ENCODE measurements at places on chromosomes 7 and 10.

GRCh38 chr10:89095701-89096391, 105.2 kb downstream of the FAS start:
- DNase-seq = no peak

GRCh38 chr10:76769582-76769981, 868.0 kb downstream of the KCNMA1 start:
- DNase-seq = no peak

GRCh38 chr7:143992670-143993069, 7.5 kb upstream of the OR6B1 start:
- no peak for DNase-seq

DNA sequence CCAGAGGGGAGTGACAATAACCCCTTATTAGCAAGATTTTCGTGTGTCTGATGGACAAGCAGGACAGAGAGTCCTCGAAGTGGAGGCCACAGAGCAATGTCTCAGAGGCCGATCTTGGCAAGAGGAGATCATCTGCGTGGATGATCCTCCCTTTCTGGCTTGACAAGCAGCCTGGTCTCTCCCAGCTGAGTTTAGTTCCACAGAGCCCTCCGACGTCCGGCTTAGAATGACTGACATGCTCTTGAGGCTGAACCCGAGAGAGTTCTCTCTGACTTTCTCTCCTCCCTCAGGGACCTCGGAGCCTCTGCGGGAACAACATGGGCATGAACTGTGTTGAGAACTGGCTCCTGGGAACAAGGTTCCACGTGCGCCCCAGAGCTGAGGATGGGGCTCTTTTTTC, 180.7 kb upstream of the PFKP start:
- DNase-seq = no peak

GRCh38 chr7:130139193-130139960, 65.8 kb downstream of the TMEM209 start:
- no peak for DNase-seq

- no peak for DNase-seq
Measured at GRCh38 chr10:1166101-1166827, 110.1 kb downstream of the WDR37 start.

DNA sequence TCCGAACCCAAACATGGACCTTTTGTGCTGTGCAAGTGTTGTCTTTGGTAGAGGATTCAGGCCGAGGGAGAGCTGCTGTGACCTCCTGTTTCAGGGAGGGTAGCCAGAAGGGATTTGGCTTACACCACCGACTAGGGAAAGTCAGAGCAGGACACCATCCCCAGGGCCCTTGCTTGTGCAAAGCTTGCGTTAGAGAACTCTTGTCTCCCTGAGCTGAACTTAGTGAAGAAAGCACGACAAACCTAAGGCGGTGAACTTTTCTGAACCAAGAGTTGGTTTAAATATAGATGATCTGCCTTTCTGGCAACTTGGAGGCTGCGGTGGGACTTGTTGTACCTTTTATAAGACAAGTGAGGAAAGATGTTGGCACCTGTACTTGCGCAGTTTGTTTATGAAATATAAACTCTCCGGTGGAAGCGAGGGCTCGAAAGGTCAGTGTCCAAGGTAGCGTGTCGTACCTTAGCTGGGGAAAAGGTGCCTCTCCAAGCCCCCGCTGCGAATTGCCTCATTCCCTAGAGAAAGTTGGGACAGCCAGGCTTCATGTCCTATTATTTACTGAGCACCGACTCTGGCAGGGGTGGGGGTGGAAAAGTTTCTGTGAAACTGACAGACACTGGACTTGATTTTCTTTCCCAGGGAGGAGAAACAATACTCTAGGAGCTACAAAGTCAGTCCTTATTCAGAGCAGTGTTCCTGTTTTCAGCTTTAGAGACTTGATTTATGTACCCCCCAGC, 31.6 kb downstream of the WBP1L start:
- DNase-seq = no peak

- DNase-seq = no peak
Measured at GRCh38 chr7:22204312-22204711, 152.6 kb downstream of the RAPGEF5 start.

GRCh38 chr7:67947646-67948045, 951.0 kb downstream of the TYW1 start:
- no peak for DNase-seq

GRCh38 chr10:110508806-110509544, 11.3 kb downstream of the DUSP5 start:
- no peak for DNase-seq

- no peak for DNase-seq
Measured at GRCh38 chr10:68155615-68156210, 46.4 kb downstream of the MYPN start.

- no peak for DNase-seq
Measured at GRCh38 chr7:21412410-21412851, 15.5 kb upstream of the SP4 start.

- no peak for DNase-seq
Measured at GRCh38 chr7:139183251-139183650, 47.8 kb upstream of the UBN2 start.

DNA sequence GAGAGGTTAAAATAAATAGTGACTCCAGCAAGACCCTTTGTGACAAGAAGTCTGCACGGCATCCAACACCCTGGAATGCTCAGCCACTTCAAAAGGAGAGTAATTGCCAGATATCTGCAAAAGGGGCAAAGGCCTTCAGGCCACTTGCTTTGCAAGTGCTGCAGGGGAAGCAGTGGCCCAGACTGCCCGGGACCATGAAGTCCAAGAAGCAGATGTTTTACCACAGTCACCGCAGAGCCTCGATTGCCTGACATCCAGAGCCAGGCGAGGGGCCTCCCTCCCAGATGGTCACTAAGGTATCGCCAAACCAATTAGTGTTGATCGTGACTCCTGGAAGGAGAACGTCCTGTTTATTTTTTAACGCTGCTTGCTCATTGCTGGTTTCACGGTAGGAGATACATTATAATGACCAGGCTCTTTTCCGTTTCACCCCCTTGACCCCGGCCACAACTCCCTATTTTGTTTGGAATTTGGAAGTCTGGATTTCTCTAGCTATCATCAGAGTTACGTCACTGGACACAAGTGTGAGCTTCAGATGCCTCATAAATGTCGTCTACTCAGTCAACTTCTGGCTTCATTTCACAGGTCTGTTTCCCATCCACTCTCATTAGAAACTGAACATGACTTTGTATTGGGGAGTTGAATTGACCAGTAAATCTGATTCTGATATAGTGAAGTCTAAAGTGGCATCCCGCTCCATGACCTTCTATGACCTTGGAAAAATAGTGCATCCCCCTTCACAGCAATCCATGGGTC, 276.2 kb downstream of the WDR11 start:
- no peak for DNase-seq

GRCh38 chr7:134478707-134479106, 19.8 kb upstream of the AKR1B1 start:
- no peak for DNase-seq

GRCh38 chr7:82578430-82578829, 134.9 kb upstream of the CACNA2D1 start:
- no peak for DNase-seq

- DNase-seq = no peak
Measured at GRCh38 chr7:2193575-2194305, 39.0 kb downstream of the MAD1L1 start.

DNA sequence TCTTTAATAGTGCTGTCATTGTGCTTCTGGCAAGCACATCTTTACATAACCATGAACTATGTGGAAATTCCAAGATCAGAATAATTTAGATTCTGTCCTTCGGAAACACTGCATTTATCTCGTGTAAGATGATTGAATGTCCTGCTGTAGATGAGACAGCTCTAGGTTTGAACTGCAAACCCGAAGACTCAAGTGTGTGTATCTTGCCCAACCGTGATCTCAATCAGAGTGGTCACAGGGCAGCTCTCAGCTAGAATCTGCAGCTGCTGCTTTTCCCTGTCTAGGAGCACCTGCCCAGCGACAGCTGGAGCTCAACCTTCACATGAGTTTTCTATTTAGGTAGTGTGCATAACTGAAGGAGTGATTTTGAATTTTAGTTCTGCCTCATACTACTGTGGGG, 17.5 kb upstream of the KIF20B start:
- no peak for DNase-seq

DNA sequence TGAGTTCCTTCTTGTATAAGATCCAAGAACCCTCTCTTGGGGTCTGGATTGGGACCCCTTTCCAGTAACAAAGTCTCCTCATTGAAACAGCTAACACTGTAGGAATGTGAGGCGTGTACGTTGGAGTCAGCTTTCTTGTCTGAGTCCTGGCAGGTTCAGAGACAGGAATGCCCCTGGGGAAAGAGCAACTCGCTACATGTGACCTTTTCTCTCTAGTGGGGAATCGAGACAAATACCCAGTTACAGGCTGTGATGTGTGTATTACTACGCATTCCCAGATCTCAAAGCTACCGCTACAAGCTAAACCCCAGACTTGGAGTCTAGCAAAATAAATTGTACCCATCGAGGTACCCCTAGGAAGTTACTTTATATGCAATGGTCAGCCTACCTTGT, 85.6 kb upstream of the FRMD4A start:
- no peak for DNase-seq

DNA sequence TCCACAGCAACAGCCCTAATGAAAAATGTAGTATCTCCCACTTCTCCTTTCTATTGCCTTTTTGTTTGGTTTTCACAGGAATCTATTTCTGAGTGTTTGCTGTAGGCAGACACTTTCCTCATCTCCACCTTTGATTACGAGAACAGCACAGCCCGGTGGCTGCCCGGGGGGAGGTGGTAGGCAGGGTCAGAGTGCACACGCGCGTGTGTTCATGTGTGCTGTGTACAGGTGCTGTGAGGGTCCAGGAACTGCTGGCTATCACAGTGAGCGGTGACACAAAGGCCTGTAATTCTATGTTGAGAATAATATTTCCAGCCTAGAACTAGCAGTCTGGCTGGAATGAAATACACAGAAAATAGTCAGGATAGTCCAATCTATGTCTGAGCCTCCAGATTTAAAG, 212.8 kb downstream of the ADARB2 start:
- DNase-seq = no peak

- no peak for DNase-seq
Measured at GRCh38 chr7:138980563-138981291, 462 bp downstream of the KIAA1549 start.

DNA sequence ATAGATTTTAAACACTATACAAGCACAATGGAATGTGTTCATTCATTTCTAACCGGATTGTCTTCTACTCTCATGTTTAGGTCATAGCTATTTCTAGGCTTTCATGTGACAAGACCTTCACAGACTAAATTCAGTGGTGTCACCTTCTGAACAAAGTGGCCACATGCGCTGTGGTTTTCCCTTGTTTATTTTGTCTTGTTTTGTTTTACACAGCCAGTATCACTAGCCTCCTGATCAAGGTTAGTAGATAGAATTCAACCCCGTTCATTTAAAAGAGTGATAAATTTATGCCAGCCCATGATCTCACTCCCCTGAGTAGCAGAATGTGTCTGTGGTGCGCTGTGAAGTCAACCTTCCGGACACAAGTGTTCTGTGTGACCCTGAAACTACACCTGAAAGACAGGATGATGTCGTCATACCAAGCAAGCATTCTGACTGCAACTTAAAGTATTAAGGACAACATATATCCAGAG, 209.1 kb downstream of the CREB5 start:
- DNase-seq = no peak

- no peak for DNase-seq
Measured at GRCh38 chr10:70130878-70131559, 1.6 kb downstream of the AIFM2 start.

DNA sequence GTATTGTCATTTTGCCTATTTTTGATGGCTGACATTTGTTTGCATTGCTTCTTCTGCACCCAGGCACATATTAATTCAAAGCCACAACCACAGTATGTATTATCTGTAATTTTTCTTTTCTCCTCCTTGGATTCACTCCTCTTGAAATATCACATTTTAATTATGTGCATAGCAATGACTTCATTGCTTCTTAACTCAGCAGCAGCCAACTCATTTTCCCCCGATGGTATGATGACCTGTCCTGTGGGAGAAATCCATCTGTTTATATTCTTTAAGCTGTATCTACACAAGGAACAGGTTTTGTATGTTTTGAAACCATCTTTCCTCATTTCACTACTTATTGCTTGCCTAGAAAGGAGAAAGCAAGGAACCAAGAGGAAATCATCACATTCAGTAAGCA, 588.8 kb downstream of the INHBA start:
- no peak for DNase-seq

- DNase-seq = no peak
Measured at GRCh38 chr7:94333810-94334209, 60.9 kb upstream of the COL1A2 start.

- no peak for DNase-seq
Measured at GRCh38 chr10:58239561-58240169, 28.0 kb downstream of the IPMK start.

DNA sequence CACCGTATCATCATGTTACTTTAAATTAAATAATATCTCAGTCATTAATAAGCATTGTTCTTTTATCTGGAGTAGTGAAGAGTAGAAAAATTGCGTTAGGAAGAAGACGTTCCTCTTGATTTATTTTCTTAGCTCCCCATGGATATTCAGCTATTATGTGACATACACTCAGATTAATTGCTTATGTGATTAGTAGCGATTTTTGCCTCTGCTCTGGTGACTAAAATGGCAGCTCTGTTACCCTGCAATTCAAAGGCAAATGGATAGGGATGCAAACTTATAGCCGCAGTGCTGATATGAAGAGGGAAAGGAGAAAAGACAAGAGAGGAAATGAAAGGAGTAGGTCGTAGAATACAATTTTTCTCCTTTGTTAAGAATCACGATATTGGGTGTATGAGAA, 188.4 kb upstream of the MALRD1 start:
- DNase-seq = no peak

GRCh38 chr10:3791974-3792633, 7.1 kb upstream of the KLF6 start:
- DNase-seq = no peak

- no peak for DNase-seq
Measured at GRCh38 chr7:41630741-41631140, 72.1 kb downstream of the INHBA start.

DNA sequence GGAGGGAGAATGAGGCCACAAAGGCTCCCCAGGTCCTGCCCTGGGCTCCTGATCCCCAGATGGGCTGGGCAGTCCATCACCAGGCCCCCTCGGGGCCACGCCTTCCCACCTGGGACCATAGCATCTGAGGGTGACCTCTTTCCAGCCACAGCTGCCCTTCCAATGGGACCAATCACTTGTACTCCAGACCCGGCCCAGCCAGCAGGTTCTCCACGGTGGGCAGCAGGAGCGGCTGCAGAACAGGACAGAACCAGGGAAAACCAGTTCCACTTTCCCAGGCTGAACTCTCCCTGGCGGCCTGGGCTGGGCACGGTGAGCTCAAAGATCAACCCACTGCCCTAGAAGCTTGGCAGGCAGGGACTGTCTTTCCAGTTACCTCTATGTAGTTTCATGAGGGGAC, 257.6 kb downstream of the MAD1L1 start:
- DNase-seq = no peak

DNA sequence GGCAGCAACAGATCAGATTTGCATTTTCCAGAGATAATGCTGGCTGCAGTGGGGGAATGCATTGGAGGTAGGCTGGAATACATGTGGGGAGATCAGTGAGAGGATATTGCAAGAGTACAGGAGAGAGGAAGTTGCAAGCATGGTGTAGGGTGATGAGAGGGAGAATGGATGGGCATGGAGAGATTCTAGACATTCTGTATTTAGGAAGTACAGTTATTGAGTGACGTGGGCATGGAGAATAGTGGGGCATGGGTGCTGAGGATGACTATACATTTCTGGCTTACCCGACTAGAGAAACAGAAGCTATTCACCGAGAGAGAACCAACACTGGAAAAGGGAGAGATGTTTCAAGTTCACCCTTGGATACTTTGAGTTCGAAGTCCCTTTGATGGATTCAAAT, 116.9 kb upstream of the SVIL start:
- no peak for DNase-seq

GRCh38 chr7:132655131-132655727, 79.0 kb upstream of the PLXNA4 start:
- no peak for DNase-seq
